ENCODE measurements at places on chromosomes 16 and 17.

DNA sequence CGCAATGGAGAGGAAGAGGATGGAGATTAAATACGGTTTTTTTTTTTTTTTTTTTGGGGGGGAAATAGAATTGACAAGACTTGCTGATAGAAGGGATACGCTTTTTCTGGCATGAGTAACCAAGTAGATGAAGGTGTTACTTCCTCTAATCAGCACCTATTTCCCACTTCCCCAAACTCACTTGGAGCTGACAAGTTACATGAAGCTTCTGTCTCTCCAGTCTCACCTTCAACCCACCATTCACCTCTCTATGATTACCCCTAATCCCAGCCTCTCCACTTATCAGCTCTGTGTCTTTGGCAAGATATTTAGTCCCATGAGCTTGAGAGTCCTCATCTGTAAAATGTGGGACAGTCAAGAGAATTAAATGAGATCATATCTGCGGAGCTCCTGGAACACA lies 185.9 kb upstream of the HS3ST3A1 start:
- DNase-seq = no peak

DNA sequence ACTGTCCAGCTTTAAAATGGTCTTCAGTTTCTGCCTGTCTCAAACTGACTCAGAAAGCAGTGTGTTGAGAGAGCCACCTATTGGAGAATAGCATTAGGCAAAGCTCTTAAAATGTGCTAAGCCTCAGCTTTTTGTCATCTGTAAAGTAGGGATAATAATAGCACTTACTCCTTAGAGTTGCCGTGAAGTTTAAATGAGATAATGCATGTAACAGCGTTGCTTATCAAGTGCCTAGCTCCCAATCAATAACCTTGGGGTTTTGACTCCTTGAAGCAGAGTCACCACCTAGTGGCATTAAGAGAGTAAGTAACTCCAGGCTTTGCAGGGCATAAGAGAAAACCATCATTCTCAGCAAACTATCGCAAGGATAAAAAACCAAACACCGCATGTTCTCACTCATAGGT lies 163.3 kb downstream of the HS3ST2 start:
- DNase-seq = no peak

DNA sequence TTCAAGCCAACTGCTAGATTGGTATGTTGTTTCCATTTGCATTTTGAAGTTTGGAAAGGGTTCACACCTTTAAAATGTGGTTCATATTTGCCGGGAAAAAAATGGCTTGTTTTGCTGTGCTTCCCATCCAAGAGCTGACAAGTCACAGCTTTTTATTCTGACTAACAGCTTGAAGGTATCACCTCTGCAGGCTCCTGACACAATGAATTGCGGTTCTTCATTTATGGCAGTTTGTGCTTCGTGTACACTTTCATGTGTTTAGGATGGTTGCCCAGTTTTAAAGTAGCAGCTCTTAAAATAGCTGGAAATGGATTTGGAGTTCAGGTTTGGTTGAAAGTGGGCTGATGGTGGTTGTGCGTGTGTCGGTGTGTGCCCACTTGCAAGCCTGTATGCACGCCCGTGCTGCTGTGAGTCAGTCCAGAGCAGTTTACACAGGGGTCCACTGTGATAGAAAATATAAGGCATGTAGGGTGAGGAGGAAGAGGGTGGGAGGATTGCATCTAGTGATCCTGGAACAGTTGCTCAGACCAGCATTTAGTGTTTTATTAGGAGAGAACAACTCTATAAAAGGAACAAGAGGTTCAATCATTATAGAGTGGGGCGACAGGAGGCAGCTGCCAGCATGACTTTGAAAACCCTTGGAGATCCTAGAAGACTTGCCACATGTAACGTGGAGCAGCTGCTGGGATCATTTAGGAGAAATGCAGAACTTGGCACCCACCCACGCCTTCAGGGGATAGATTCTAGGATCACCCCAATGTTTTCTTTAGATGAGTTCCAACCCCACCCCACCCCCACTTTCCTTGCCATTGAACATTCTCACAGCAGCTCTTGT lies 108.0 kb upstream of the TBX2 start:
- DNase-seq = no peak

DNA sequence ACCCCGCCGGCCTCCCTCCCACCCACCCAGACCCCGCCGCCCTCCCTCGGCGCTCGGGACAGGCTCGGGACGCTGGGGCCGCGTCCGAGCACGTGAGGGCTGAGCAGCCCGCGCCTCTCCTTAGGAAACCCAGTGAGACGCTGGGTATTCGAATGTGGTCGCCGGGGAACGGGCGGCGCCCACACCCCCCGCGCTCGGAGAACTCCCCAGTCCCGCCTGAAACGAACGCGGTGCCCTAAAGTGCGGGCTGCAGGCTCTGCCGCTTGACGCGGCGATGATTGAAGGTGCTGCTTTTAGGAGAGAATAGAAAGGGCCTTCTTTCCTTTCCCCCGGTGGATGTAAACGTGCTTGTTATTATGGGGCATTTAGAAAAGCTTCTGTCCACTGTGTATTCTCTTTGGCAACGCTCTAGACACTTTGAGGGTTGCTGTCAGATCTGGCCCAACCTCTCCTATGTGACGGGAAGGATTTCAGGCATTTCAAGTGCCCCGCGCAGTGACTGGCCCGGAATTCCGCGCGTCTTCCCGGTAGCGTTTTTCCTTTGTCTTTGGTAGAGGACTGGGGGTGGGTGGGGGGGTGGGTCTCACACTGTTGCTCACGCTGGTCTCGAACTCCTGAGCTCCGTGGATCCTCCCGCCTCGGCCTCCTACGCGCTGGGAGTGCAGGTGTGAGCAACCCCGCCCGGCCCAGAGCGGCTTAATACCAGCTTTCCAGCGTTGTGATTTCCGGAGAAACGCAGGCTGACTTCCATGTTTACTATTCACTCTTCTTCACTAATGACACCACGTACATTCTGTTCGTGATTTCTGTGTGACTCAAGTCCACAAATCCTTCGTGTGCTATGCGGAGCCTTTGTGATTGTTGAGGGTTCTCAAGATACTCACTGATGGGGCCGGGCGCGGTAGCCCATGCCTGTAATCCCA lies 21.8 kb upstream of the FOXK2 start:
- DNase-seq = peak; percentile 67

GRCh38 chr17:51365090-51365489 lies 104.7 kb downstream of the UTP18 start:
- DNase-seq = no peak

DNA sequence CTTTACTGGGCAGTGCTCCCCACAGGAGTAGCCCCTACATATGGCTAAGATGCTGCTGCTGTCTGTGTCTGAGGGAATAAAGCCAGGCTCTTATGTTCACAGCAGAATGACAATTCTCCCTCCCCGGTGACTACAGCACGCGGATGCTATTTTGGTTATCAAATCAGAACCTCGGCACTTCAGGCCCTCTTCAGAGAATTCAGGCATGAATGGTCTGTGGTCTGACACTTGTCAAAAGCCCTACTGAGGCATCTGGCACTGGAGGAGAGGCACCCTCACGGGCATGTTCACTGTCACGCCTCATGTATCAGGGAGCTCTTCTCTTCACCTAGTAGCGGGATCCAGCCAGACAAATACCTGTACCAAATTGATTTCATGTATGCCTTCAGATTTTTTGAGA lies 30.4 kb downstream of the KIAA0513 start:
- no peak for DNase-seq
